Neural progenitor cell (in vitro differentiated cells): ENCODE measurements at places on chromosomes 3 and 15. TPM values are rescaled to one million over a fixed set of nuclear protein-coding genes. Genes with fewer than 3 reads are reported as not detected.

UQCRC1 gene
- 240 and 246 TPM in 2 replicates for total RNA-seq

C15orf62 gene
- not detected in 2 replicates for total RNA-seq

UROC1 gene
- not detected in 2 replicates for total RNA-seq

EBLN2 gene
- total RNA-seq, result 11.6 and 15.3 TPM in 2 replicates

CSTA gene
- not detected in 2 replicates for total RNA-seq

PLXNB1 gene
- 53.6 and 142 TPM in 2 replicates for total RNA-seq

CLDN16 gene
- total RNA-seq, result not detected in 2 replicates

HRG gene
- not detected in 2 replicates for total RNA-seq

CACNA2D3 gene
- 0.43 TPM in 1 of 2 replicates, not detected in the other for total RNA-seq

SLC22A14 gene
- not detected in 2 replicates for total RNA-seq

ACSBG1 gene
- 0.11 and 0.22 TPM in 2 replicates for total RNA-seq

ZIC1 gene
- 0.56 and 0.84 TPM in 2 replicates for total RNA-seq

DNA sequence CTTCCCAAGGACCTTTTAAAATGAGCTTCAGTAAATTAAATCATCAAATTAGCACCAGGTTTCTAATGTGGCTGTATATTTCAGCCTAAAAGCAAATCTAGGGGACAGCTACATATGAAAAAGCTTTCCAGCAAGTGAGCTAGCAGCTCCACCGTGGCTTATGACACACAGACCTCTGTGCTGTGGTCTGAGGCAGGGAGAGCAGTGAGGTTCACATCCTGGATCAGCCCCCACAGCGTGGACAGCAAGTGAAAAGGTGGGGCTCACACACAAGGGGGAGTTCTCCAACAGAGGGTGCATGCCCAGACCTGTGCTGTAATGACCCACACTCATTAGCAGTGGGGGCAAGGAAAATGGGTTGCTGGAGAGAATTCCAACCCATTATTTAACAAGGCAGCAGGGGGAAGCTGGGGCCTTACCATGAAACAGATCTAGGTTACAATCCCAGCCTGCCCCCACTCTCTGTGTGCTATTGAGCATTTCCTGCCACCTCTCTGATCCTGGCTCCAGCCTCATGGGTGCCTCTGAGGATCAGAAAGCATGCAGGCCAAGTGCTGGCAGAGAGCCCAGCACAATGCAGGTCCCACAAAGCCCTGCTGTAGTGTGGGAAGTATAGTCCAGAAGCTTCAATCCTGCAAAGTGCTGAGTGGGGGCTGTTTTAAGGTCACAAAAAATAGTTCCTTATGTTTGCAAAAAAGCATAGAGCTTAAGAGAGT is 48.2 kb downstream of the RASGRF1 start:
- no peaks in the 10 kb centered on the region for H3K4me1 ChIP-seq
- H3K27ac ChIP-seq, result no peak overlapping the region
- H3K36me3 ChIP-seq, result no peaks in the 10 kb centered on the region
- no peak overlapping the region for H3K4me3 ChIP-seq

GRCh38 chr3:121018917-121019321 is 110.9 kb downstream of the STXBP5L start:
- H3K4me3 ChIP-seq, result no peak overlapping the region
- H3K4me1 ChIP-seq, result no peaks in the 10 kb centered on the region
- no peaks in the 10 kb centered on the region for H3K36me3 ChIP-seq
- peak; percentile 39 for DNase-seq
- H3K27ac ChIP-seq, result no peak overlapping the region

- no peaks in the 10 kb centered on the region for H3K36me3 ChIP-seq
- H3K27ac ChIP-seq, result no peak overlapping the region
- DNase-seq, result no peak
Measured at GRCh38 chr3:49928481-49929017, 1.1 kb downstream of the MON1A start.

DNA sequence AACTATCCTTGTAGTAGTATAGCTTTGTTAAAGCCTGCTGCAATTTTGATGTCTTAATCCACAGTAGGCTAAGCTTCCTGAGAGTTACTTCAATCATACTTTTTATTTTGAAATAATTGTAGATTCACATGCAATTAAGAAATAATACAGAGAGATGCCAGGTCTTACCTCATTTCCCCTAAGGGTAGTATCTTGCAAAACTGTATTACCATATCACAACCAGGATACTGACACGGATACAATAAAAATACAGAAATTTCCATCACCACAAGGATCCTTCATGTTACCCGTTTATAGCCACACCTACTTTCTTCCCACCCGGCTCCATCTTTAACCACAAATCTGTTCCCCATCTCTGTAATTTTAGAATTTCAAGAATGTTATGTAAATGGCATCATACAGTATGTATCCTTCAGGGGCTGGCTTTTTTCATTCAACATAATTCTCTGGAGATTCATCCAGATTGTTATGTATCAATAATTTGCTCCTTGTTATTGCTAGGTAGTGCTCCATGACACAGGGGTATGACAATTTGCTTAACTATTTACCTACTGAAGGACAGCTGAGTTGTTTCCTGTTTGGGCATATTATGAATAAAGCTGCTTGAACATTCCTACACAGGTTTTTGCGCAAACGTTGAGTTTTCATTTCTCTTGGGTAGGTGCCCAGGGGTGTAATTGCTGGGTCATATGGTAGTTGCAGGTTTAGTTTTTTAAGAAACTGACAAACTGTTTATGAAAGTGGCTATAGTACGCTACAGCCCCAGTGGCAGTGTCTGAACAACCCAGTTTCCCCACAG is 21.6 kb downstream of the BDH1 start:
- no peaks in the 10 kb centered on the region for H3K27me3 ChIP-seq
- H3K4me1 ChIP-seq, result no peaks in the 10 kb centered on the region
- H3K4me3 ChIP-seq, result no peak overlapping the region
- DNase-seq, result no peak
- no peaks in the 10 kb centered on the region for H3K36me3 ChIP-seq
- no peak overlapping the region for H3K27ac ChIP-seq

DNA sequence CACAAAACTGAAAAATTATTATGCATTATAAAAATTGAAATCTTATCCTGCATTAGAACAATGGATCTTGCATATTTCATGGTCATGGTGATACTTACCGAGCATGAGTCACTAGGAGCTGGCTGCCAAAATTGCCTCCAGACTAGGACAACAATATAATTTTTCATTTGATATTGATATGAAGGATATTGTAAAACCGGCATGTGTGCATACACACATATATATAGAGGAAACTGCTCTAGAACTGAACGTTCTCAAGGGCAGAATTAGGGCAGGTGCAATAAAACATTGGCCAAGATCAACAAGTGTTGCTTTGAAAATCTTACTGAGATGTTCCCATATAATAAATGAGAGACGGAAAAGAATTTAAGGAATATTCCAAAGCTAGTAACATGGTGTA is 319.4 kb upstream of the POU1F1 start:
- H3K27me3 ChIP-seq, result no peaks in the 10 kb centered on the region
- H3K4me1 ChIP-seq, result no peaks in the 10 kb centered on the region
- no peaks in the 10 kb centered on the region for H3K36me3 ChIP-seq
- no peak for DNase-seq
- no peak overlapping the region for H3K4me3 ChIP-seq

- peak overlapping the region; percentile 63 for H3K4me3 ChIP-seq
- peak; percentile 77 for DNase-seq
- peaks cover 10% of the 10 kb centered on the region for H3K4me1 ChIP-seq
- H3K27ac ChIP-seq, result no peak overlapping the region
Measured at GRCh38 chr15:41494190-41494921, 682 bp downstream of the ITPKA start.

DNA sequence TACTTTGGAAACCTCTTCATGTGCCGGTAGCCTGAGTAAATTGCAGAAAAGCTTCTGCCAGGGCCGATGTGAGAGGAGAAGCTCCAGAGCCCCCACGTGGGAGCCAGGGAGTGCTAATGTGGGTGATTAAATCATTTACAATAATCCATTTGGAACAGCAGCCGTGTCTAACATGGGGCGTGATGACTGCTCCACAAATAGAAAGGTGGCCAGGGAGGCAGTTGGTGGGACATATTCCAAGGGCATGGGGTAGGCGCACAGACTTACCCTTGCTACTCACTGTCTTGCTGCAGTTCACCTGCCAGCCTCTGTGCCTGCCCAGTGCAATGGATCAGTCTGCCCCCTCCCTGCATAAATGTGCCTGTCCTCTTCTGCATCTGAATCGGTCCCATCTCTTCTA is 39.3 kb upstream of the INSYN1 start:
- H3K4me1 ChIP-seq, result peaks cover 2% of the 10 kb centered on the region
- no peak overlapping the region for H3K27ac ChIP-seq
- no peak overlapping the region for H3K4me3 ChIP-seq

DNA sequence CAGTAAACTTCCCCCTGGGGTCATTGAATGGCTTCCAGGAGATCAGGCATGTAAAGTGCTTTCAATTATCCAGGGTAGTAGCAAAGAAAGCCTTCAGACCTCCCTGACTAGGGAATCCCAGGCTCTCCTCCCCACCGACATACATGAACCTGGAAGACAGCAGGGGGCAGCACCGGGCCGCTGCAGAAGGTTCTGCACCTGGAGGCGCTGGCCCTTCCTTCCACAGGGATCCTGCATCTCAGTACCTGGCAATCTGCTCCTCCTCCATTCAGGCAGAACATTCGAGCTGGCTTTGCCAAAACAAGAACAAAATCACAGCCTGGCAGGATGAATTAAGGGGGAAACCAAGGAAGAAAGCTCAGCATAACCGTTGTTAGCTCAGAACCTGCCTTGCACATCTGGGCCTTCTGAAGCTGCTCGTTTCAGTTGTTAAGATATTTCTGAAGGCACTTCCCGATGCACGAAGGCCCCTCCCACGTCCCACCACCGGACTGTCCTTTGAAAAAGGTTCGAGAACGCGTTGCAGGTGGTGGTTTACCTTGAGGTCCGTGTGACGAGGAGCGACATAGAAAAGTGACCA is 237.7 kb downstream of the SLCO3A1 start:
- H3K27ac ChIP-seq, result no peak overlapping the region
- DNase-seq, result peak; percentile 80
- no peaks in the 10 kb centered on the region for H3K36me3 ChIP-seq
- no peaks in the 10 kb centered on the region for H3K4me1 ChIP-seq
- H3K4me3 ChIP-seq, result no peak overlapping the region

DNA sequence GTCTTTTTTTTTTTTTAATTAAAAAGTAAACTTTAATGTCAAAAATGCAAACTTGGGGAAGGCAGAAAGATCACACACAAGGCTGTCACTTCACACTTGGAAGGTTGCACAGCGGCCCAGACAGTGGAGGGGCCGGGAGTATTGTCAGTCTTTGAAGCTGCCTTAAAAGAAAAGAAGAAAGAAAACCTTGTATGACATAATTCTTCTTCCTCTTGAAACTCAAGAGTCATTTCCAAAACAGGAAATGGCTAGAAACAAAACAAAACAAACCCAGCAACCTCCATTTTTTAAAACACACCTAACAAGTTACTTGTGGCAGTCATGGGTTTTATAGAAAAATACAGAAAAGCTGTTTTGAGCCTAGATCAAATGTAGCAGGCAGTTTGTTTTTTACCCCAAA is 68.1 kb upstream of the MAGI1 start:
- no peaks in the 10 kb centered on the region for H3K27me3 ChIP-seq
- H3K4me1 ChIP-seq, result no peaks in the 10 kb centered on the region
- no peak for DNase-seq
- no peaks in the 10 kb centered on the region for H3K36me3 ChIP-seq
- H3K4me3 ChIP-seq, result no peak overlapping the region

- no peak for DNase-seq
- no peaks in the 10 kb centered on the region for H3K36me3 ChIP-seq
- H3K4me3 ChIP-seq, result no peak overlapping the region
- no peak overlapping the region for H3K27ac ChIP-seq
- no peaks in the 10 kb centered on the region for H3K27me3 ChIP-seq
Measured at GRCh38 chr3:120275618-120276017, 9.4 kb downstream of the GPR156 start.

DNA sequence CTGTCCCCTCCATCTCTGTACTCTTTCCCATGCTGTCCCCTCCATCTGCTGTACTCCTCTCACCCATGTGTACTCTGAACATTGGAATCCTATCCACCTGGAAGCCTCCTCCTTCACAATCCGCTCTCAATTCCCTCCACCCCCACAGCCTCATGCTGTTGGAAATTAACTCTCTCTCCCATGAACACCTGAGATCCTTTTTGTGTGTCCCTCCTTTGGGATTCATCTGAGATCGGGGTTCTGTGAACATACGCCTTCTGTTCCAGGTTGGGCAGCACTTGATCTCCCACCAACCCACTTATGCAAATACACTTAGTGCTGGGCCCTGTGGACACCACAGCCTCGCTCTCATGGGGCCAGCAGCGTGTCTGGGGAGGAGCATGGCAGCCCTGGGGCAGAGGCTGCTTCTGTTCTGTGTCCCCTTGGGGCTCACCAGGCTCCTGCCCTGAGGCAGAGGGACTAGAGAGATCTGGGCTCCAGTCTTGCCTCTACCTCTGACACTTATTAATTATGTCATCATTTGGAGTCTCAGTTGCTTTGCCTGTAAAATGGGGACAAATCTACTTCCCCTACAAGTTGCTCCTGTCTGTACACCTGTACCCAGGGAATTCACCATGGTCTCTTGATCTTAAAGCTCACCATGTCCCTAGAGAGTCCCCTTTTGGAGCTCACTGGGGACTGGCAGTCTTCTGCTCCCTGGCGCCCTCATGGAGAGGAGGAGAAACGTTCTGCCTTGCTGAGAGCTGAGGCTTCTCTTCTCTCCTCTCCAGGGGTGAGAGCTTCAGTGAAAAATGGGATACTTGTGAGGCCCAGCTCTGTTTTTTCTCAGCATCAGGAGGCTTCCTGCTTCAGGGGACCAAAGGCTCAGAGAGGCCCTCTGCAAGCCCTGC is 42.7 kb downstream of the ITGA11 start:
- no peak for DNase-seq
- no peaks in the 10 kb centered on the region for H3K36me3 ChIP-seq
- no peaks in the 10 kb centered on the region for H3K4me1 ChIP-seq
- H3K27ac ChIP-seq, result no peak overlapping the region
- H3K27me3 ChIP-seq, result no peaks in the 10 kb centered on the region

DNA sequence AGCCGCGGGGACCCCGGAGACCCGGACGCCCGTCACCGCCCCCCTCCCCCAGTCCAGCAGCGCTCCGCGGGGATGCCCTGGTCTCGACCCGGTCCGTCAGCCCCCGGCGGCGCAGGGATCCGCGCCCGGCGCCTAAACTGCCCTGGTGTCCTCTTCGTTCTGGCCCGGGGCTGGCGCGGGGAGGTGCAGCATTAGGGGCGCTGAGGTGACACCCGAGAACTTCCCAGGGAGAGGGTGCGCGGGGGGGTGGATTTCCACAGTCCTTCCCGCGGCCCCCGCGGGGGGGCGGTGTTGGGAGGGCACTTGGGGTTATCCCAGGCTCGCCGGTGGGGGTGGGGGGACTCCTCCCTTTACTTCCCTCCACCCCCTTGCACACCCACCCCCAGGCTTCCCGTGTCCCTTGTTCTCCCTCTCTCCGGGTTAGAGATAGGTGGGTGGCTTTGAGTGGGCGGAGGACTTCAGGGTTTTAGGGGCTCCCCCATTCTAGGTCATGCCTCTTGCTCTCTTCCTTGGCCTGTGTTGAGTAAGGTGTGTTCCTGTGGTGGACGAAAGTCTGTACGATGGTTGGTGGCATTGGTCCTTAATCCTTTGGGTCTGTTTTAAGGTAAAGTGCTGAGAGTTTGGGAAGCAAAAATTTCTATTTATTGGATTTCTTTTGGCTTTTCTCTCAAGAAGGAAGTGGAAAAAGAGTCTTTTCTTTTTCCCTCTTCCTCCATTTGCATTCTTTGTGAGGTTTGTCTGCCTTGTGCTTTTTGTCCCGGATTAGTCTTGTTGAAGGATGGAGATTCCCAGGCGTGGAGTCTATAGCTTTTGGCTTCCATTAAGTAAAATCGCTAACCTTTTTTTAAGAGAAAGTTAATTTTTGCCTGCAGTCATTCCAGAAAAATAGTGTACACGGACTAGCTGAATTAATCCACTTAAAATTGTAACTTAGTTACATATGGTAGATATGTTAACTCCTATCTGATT is 811 bp downstream of the SKIL start:
- peaks cover 21% of the 10 kb centered on the region for H3K27me3 ChIP-seq
- peaks cover 19% of the 10 kb centered on the region for H3K4me1 ChIP-seq
- H3K36me3 ChIP-seq, result no peaks in the 10 kb centered on the region
- peak overlapping the region; percentile 76 for H3K4me3 ChIP-seq
